ENCODE measurements at places on chromosomes 7 and 10.
A peak's percentile ranks its signal among the peaks of the same experiment; 100 is the strongest.

DNA sequence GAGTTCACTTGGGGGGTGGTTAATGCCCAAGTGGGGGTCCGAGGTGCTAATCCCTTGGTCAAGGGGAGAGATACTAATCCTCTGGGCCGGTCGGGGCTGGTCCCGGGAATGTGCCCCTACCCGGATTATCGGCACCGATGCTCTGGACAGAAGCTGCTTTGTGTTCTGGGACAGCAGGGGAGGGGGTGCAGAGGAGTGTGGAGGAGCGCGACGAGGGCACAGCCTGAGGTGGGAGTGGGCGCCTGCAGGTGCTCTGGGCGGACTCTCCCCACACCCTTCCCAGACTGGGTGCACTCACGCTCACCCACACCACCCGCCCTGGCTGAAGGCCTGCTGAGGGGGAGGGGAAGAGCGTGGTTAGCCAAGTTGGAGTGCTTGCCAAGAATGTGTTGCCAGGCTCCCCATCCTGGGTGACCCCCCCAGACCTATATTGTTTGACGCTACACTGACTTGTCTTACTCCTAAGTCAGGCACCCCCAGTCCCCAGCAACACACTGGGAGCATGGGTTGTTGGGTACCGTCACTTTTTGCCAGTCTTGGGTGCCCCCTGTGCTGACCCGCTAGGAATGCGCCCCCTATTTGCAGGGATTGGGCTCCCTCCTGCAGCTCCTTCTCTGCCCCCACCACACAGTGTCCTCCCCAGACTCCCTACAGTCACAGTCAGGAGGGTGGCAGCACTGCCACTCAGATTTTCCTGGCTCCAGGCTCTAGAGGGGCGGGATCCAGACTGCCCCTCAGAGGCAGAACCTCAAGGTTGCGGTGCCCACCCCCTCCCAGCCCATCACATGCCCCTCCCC, 1.2 kb downstream of the SLC4A2 start:
- DNase-seq = peak; percentile 65

- DNase-seq = no peak
Observed at GRCh38 chr7:78412216-78412858, 613.8 kb downstream of the PHTF2 start.

DNA sequence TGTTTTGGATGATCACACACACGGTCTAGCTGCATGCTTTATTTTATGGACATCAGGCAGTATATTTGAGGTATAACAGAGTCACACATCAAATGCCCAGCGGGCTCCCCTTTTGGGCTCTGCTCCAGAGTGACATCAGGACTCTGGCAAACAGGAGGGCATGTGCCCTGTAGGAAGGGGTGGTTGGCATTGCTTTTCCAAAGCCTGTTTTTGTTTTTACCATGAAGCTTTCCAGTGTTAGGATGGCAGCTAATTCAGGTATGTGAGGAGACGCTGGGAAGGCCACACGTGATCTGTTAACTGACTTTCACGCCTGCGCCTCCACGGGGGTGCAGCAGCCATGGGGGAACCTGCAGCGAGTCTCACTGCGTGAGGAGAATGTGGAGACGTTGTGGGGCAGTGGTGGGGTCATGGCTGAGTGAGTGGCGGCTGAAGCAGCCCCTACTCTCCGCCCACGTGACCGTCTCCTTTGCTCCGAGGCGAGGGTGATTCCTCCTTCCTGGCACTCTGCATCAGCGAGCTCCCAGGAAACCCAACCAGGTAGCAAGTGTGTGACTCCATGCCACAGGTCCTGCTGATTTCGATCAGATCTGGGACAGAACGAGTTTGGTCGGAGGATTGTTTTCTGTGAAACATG, 117.7 kb downstream of the ANKRD61 start:
- DNase-seq = no peak

- DNase-seq = peak; percentile 73
Observed at GRCh38 chr10:12042409-12042796, 206 bp downstream of the UPF2 start.

GRCh38 chr7:38855867-38856266, 53.1 kb downstream of the VPS41 start:
- DNase-seq = no peak
